NCI-H226 (cell line): ENCODE measurements at places on chromosomes 12 and 14.

- peak; percentile 41 for DNase-seq
Measured at GRCh38 chr14:54722791-54723432, 156.0 kb downstream of the SAMD4A start.

- no peak for DNase-seq
Measured at GRCh38 chr12:4270831-4271716, 2.5 kb upstream of the CCND2 start.

DNA sequence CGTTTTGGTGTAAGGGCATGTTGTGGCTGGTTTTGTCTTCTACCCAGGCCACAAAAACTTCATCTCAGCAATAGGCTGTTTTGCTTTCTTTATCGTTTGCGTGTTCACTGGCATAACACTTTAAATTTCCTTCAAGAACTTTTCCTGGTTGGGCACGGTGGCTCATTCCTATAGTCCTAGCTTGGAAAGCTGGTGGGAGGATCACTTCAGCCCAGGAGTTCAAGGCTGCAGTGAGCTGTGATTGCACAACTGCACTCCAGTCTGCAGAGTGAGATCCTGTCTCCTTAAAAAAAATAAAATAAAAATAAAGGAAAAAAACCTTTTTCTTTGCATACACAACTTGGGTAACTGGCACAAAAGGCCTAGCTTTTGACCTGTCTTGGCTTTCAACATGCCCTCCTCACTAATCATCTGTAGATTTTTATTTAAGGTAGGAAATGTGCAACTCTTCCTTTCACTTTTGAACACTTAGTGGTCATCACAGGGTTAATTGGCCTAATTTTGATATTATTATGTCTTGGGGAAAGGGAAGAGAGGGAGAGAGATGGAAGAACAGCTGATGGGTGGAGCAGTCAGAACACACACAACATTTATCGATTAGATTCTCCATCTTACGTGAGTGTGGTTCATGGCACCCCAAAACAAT, 78.9 kb upstream of the PSMA6 start:
- DNase-seq: peak; percentile 15

DNA sequence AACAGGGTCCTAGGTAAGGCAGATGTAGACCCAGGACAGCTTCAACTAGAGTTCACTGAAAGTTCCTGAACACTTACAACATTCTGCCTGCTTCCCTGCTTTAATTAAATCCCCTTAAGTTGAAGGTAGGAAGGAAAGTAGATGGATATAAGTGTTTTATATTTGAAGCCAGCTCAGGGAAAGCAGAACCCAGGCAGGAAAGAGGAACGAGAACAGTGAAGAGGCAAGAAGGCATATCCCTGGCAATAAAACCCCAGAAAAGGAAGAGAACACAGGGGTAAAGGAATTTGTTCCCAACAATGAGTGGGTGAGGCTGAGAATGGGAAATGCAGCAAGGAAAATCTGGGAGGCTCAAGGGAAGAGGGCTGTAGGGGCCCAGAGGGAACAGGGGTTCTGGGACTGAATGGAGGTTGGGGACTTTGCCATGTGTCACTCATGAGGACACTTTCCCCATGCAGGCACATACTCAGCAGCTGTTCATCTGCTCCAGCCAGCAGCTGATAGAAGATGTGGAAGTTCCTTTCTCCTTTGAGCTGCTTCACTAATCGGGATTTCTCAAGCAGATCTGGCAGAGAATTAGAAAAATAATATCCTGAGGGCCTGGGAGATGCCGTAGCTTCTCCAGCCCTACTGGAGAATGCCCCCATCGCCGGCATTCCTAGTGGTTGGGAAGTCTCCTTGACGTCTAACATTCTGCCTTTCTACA, 3.7 kb downstream of the MYO1A start:
- no peak for DNase-seq

DNA sequence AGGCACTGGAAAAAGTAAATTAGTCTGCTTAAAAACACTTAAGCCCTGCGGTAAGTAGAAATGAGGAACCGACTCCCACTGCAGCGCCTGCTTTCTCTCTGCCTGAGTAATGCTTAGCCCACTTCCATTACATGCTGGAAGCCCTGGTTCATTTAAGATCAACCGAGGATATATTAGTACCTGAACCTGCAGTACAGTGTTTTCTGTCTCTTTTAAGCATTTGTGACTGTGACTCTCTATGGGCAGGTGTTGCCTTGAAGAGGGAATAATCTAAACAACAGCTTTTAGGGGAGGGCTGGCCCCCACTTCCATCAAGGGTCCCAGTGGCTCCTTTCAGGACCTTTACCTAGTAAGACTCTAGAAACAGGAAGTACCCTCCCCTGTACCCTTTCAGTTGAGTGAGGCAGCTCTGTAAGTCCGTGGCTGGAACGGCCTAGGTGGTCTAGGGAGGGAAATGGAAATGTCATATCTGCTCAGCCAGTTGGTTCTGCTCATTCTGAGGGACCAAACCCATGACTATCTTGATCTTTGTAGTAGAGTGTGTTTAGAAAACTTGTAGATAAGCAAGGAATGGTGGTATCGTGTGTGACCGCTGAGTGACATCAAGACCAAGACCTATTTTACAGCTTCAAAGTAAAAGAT, 56.2 kb downstream of the FNTB start:
- no peak for DNase-seq

DNA sequence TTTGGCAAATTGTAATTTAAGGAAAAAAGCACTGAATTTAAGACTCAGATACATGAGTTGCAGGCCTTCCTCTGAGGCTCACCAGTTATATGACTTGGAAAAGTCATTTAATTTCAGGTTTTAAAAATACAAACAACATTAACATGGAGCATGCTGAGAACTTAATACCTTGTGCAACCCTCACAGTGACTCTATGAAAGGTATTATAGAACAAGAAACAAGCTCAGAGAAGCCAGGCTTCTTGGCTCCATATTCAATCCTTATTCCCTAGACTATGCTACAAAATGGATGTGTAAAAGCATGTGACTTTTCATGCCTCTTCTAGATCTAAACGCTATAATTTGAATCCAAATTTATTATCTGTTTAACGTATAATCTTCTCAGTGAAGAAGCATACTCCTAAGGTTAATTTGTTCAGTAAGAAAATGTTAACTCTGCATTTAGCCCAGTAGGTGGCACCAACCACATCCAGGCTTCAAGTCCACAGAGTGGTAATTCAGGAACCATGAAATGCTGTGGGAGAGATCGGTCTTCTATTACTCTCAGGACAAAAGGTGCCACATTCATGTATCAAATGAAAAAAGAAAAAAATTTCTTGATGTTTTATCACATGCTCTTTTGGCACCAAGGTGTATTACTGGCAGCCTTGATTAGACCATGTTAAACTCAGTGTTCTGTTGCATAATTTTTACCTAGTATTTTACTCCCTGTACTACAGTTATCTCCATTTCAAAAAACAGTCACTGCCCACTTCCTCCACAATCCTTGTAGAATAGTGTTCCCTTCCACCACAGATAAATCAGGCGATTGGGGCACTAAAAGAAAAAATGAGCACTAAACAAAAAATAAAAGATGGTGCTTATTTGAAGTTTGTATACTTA, 9.3 kb downstream of the CCDC196 start:
- DNase-seq: peak; percentile 52

- no peak for DNase-seq
Measured at GRCh38 chr12:48716168-48716492, 377 bp downstream of the CCNT1 start.

DNA sequence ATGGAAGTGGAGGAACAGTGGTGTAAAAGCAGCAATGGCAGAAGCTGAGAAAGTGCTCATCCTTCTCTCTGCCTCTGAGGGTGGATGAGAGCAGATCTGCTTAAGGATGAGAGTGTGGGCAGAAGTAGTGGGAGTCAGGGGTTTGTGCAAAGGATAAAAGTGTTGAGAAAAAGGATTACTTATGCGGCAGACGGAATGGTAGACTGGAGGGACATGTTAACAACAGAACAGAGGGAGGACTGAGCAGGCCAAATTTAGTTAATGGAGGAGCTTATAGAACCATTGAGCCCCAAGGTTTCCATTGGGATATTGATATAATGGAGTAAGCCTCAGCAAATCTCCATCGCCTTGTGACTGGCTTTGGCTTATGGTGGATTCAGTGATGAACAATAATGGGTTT, 25.5 kb downstream of the TRHDE start:
- no peak for DNase-seq

- no peak for DNase-seq
Measured at GRCh38 chr12:117334051-117334450, 27.4 kb downstream of the NOS1 start.

DNA sequence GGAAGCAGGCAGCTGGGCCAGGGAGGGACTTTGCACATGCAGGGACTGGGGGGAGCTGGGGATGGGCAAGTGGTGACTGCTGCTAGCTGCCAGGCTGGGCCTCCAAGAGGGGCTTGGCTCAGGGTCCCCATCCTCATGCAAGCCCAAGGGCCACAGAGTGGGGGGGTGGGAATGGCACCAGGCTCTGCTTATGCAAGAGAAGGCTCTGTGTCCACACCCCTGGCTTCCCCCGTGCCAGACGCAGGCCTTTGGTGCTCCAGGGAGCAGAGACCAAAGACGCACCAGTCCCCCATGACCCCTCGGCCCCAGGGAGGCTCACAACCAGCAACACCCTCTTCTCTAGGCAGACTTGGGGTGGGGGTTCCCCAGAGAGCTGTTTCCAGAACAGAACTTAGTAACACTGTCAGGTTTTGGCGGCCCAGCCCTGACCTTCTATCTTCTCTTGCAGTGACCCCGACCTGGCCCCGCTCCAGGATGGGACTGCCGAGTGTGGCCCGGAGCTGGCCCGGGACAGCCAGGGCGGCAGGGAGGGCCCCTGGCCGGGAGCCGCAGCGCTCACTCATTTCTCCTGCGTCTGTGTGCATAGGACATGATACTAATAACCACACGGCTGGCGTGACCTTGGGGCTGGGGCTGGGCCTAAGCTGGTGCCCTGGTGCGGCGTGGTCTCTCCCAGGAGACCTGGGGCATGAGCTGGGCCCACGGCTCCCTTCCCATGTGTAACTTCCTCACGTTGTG, 14.3 kb downstream of the XRCC3 start:
- no peak for DNase-seq

DNA sequence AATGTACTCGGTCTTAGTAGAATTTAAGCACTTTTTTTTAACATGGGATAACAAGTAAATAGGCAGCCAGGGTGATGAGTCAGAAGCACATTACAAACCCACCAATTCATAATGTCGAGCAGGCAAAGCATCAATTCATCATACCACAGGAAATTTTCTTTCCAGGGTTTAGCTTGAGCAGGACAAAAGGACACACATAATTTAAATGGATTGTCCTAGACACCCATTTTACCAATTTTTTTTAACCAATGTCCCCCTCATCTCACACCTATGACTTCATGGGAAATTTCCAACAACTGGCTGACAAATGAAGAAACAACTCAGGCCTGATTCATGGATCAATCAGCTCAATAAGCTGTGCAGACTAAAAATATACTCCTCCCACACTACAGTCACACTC, 58.8 kb upstream of the FOXG1 start:
- DNase-seq: no peak

GRCh38 chr12:109844983-109845823, 12.0 kb upstream of the TRPV4 start:
- peak; percentile 77 for DNase-seq

- DNase-seq: no peak
Measured at GRCh38 chr14:20470603-20470901, 1.3 kb downstream of the PNP start.

- DNase-seq: no peak
Measured at GRCh38 chr12:128603573-128604115, 220.1 kb downstream of the SLC15A4 start.

DNA sequence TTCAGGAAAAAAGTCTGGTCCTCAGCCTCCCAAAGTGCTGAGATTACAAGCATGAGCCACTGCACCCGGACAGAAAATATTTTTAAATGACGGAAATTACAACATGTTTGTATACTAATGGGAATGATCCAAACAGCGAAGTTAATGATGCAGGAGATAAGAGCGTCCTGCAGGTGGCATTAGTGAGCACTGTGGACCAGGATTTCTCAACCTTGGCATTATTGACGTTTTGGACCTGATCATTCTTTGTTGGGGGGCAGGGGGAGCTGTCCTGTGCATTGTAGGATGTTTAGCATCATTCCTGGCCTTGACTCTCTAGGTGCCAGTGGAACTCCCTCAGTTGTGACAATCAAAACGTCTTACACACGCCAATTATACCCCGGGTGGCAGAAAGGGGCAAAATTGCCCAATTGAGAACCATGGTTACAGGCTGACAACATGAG, 34.1 kb downstream of the SCFD1 start:
- DNase-seq: no peak

DNA sequence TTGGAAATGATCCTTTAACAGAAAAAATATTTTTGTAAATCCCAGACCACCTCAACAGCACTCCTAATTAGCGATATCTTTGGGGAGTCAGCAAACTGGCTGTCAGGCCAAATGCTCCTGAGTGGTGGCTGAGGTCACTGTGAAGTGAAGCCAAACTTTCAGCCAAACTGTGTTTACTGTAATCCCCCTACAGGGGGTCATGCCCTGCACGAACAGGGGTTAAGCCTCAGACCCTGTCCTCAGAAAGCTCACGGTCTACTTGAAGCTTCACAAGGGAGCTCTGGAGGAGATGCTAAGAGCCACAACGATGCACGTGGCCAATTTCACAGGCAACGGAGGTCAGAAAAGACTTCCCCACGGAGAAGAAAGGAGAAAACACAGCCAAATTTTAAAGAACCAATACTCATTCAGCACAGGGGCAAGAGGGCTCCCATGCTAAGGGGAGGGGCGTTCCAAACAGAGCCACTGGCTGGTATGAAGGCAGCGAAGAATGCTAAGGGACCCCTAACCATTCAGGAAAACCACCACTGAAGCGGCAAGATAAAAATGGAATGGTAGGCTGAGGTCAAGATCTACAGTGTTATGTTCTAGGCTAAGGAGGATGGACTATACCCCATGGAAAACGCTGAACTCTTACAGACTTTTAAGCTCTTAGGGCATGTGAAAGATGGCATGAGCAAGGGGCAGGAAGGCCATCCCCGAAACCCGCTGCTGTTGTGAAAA, 105.4 kb downstream of the ITPR2 start:
- DNase-seq: no peak

- DNase-seq: no peak
Measured at GRCh38 chr14:100159094-100159864, at the start of gene DEGS2. TSS of gene DEGS2 (minus strand) at chr14:100159645. CDS start at chr14:100159587, 58 bp downstream.

GRCh38 chr12:99916555-99916954, 68.2 kb downstream of the ANKS1B start:
- no peak for DNase-seq

DNA sequence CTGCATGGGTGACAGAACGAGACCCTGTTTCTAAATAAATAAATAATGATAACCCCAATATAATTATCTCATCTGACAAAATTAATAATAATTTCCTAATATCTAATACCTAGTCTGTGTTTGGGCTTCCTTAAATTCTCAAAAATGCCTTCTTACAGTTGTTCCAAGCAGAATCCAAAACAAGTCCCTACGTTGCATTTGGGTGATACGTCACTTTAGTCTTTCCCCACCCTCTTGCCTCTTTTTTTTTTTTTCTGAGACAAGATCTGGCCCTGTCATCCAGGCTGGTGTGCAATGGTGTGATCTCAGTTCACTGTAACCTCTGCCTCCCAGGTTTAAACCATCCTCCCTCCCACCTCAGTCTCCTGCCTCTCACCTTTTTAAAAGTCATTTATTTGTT, 26.7 kb downstream of the VEZT start:
- DNase-seq: no peak

- no peak for DNase-seq
Measured at GRCh38 chr12:121883315-121883660, 5.3 kb upstream of the PSMD9 start.
